ENCODE measurements at places on chromosomes 3 and 15.

GRCh38 chr15:66834881-66835878 lies 133.1 kb downstream of the SMAD6 start:
- DNase-seq: no peak

- DNase-seq: no peak
Measured at GRCh38 chr3:113174801-113175485, 36.4 kb upstream of the BOC start.

DNA sequence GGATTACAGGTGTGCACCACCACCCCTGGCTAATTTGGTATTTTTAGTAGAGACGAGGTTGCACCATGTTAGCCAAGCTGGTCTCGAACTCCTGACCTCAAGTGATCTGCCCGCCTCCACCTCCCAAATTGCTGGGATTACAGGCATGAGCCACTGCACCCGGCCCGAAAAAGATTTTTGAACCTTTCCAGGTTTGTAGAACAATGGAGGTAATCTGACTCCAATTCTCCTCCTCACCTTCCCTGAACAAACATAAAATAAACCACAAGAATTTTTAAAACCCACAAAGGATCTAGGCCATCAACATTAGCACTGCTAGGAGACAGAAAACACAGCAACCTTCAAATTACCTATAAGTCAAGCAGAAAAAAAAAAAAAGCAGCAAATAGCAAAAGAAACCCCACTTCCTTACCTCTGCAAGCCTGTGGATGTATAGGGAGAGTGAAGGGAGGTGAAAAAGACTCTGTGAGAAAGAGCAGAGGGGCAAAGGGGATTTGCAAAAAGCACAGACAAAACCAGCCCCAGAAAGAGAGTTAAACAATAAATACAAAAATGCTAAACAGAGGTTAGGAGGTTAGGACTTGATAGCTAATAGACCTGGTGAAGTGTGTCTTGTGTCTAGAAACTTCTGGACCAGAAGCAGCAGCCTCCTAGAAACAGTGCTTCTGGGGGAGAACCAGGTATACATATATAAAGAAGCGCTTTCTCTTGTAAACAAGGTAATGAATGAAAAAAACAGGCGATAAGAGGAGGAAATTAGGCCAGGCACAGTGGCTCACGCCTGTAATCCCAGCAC lies 32.1 kb downstream of the TFDP2 start:
- DNase-seq: no peak

- DNase-seq: no peak
Measured at GRCh38 chr3:81095956-81096355, 665.5 kb downstream of the GBE1 start.

DNA sequence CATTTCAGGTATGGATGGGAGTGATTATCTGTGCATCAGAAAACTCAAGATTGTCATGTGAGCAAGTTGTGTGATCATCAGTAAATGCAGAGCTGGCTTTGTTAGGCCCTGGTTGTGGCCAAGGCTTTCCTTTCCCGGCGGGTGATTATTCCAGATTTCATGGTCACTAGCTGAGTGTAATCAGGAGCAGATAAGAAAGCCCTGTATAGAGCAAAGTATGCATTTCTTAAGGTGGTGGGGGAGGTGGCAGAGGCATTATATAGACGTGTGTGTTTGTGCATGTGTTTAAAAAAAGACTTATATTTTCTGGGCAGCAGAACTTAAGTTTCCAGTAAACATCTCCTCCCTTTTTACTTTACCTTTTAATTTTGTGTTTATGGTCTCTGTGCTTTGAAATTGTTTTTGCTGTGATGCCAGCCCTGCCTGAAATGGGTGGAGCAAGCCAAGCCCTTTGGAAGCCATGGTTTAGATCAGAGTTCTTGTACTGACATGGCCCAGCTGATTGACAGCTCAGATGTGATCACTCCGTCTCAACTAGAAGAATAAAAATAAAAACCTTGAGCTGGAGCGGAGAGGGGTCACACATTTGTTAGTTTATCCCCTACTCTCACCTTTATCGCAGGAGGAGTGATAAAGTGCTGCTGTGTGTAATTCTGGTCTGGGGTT lies 22.2 kb downstream of the SMAD3 start:
- no peak for DNase-seq

- no peak for DNase-seq
Measured at GRCh38 chr3:195446359-195446758, 3.5 kb upstream of the ACAP2 start.

- no peak for DNase-seq
Measured at GRCh38 chr15:78340231-78341056, at the start of gene CRABP1. Gene CRABP1 (plus strand): TSS chr15:78340353. CDS start chr15:78340429, 76 bp downstream.

- DNase-seq: no peak
Measured at GRCh38 chr3:62169906-62170660, 203.3 kb downstream of the FEZF2 start.

GRCh38 chr3:169212086-169212485 lies 451.4 kb downstream of the MECOM start:
- no peak for DNase-seq

- no peak for DNase-seq
Measured at GRCh38 chr15:24940236-24940635, 14.6 kb upstream of the SNRPN start.

- DNase-seq: no peak
Measured at GRCh38 chr3:141940194-141940776, 63.8 kb downstream of the ATP1B3 start.

DNA sequence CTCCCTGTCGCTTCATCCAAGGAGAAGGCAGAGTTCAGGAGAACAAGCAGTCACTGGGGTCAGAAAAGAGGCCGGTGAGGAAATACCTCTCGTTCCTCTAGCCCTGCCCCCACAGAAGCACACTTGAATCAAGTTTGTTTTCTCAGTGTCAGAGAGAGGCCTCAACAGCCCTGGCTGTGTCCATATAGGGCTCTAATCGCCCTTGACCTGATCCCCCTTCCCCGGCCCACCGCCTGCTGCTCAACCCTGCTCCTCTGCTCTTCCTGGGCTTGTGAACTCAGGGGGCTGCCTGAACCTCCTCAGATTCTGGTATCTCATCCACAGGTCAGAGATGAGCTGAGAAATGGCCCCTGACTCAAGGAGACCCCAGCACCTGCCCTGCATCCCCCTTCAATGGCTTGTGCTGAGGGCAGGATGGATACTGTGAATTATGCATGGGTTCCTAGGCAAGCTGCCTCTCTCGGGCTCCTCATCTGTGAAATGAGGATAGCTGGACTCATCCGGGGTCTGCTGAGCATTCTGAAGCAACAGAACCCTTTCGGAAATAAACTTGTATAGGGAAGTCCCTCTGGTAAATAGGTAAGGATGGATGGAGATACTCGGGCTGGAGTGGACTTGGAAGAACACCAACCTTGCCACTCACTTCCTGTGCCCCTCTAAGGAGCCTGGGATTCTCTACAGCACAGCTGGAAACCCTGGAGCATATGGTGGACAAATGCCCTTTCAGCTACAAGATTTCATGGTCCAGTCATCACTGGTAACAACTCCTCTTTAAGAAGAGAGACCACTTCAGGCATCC lies 147.5 kb downstream of the STT3B start:
- DNase-seq: no peak

- DNase-seq: no peak
Measured at GRCh38 chr3:42654331-42655201, 1.1 kb downstream of the ZBTB47 start.

DNA sequence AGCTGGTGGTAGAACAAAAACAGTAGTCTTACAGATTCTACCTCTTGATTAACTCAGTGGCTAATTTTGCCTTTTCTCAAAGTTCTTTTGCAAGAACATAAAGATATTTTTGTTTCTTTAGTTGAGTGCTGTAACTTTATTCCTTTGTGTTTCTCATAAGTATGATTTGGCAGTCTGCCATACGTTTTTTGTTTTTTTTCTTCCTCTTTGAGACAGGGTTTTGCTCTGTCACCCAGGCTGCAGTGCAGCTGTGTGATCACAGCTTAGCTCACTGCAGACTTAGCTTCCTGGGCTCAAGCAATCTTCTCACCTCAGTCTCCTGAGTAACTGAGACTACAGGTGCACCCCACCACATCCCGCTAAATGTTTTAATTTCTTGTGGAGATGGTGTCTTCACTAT lies 22.4 kb downstream of the B3GNT5 start:
- DNase-seq: no peak

GRCh38 chr3:196140224-196140623 lies 58.3 kb upstream of the TFRC start:
- no peak for DNase-seq

DNA sequence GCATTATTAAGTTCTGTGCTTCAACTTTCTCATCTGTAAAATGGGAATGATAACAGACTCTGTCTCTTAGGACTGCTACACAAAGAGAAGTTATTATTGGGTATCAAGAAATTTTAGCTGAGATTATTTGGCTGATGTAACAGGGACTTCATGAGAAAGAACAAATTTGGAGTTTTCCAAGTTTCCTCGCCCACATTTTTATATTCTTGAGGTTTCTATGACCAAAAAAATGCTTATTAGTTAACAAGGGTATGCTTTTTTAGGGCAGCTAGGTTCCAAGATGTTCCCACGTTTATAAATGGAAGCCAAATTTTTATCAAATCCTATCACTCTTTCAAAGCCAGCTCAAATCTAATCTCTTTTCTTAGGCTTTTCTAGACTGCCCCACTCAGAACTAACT lies 50.6 kb upstream of the C3orf80 start:
- DNase-seq: no peak

DNA sequence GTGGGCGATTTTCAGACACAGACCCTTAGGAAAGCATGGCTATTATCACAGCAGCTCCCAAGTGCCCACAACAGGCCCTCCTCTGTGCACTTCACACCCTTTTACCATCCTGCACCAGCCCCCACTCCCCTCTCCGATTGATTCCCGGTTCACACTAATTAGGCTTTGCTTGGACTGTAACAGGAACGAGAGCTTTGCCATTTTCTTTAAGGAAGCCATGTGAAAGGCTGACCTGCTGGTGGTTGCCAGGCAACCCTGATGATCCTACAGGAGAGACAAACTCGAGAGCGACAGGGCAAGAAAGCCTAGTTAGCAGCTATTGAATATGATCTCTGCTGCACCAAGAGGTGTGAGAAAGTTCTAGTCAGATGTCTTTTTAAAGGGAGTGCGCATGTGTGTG lies 28.2 kb upstream of the DET1 start:
- no peak for DNase-seq

DNA sequence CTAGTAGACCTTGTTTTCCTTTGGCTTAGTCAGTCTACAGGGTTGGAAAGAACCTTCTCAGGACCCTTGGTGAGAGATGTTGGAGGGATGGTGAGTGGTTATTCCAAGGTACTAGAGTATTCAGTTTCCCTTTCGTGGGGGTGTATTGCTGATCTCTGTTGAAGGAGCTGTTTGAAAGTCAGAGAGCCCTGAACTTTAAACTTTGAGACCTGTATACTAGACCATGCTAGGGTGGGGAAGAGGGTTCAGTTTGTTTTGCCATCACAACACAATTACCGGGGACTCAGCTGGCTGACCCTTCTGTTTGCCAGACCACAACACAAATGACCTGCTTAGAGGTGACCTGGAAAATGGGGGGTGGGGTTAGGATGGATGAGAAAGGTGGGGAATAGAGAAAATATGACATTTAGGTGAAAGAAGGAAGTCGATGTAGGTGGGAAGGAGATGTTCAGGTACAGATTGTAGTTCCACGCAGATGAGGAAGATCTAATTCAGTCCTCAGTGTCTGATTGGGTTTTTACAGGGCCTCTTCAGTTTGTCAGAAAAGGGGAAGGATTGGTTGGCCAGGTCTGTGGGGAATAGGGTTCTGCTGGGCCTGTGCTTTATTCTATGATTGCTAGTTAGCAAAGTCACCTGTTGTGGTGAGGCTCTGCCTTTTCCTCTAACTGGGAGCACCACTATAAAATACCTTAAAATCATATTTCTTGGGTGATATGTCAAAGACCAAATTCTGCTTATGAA lies 6.8 kb downstream of the UBE2E2 start:
- DNase-seq: no peak

- DNase-seq: no peak
Measured at GRCh38 chr15:70033529-70034140, 64.1 kb downstream of the TLE3 start.

GRCh38 chr3:35733341-35733740 lies 94.0 kb downstream of the ARPP21 start:
- no peak for DNase-seq

DNA sequence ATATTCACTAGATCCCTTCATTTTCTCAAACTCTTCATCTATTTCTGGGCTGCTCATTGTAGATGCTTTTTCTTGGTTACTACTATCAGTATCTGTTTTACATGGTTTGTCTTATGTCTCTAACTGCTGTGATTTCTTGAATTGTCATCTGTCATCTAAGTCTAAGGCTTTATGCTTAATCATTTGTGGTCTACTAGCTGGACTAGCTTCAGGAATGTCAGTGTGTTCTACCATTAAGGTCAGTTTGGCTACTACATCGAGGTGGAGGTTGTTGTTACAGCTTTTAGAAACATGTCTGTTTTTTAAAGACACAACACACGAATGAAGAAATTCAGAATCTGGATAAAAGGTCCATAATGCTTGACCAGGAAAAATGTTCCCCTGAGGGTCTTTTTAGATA lies 82.2 kb downstream of the ABI3BP start:
- no peak for DNase-seq

- DNase-seq: no peak
Measured at GRCh38 chr3:140004271-140004670, 69.3 kb downstream of the CLSTN2 start.

- no peak for DNase-seq
Measured at GRCh38 chr3:69413551-69414207, 27.8 kb upstream of the FRMD4B start.

GRCh38 chr3:197701841-197702240 lies 34.9 kb downstream of the RUBCN start:
- no peak for DNase-seq

DNA sequence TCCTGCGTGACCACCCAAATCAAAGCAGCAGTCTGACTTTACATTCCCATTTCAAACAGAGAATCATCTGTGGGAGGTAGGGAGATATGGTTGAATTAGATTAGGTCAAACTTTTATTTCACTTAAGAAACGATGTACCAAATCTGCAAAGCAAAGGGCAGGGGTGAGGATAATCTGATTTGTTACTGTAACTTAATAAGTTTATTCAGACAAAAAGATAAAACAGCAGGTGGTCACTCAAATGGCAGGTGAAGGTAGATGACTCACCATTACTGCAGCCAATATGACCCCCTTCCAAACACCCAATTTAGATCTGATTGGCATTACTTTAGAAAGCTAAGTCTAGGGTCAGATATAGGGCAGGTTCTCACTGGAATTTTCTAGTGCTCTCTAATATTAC lies 651.0 kb upstream of the NAALADL2 start:
- no peak for DNase-seq

DNA sequence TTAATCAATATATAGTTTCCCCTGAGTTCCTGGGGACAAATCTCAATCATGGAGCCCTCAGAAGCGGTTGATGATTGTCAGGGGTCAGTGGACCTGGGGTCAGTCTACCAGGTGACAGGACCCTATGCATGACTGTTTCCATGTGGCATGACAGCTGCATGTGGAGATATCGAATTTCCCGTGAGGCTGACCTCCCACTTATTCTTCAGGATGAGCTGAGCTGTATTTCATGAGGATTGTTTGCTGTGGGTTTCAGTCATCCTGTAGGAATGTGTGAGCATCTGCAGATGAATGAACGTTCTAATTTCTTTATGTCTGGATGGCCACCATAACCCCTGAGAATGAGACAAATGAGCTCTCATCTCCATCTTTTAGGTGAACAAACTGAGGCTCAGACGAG lies 93.0 kb upstream of the HES1 start:
- DNase-seq: no peak

GRCh38 chr3:101828691-101829436 lies 20.4 kb upstream of the NFKBIZ start:
- DNase-seq: no peak
